Lung (tissue), 17 donors: ENCODE measurements at places on chromosomes 6 and 20. TPM values are rescaled to one million over a fixed set of nuclear protein-coding genes. Genes with fewer than 3 reads are reported as not detected.
A peak's percentile ranks its signal among the peaks of the same experiment; 100 is the strongest.

DNA sequence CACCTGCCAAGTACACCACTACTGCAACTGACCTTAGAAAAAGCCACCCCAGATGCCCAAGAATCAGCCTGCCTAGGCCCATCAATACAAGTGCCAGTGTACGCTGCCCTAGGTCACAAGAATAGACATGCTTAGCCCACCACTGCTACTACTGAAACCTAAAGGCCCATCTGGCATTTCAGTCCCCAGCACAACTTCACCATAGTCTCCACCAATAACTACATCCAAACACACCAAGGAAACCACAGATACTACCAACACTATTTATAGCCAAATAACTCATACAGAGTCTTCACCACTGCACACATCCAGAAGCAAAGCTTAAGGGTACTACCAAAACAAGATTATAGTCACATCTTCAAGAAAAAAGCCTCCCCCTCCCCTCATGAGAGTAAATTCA, 28.2 kb downstream of the TREML4 start:
- no peak for DNase-seq
- no peaks in the 10 kb centered on the region for H3K36me3 ChIP-seq
- no peak overlapping the region for H3K27ac ChIP-seq
- H3K4me1 ChIP-seq: no peaks in the 10 kb centered on the region

KIAA1755 gene
- 0.75 TPM for polyA plus RNA-seq

- H3K36me3 ChIP-seq: no peaks in the 10 kb centered on the region
- H3K27ac ChIP-seq: no peak overlapping the region
- H3K4me3 ChIP-seq: no peak overlapping the region
- DNase-seq: peak; percentile 94
Observed at GRCh38 chr6:151071295-151071694, 168.5 kb upstream of the AKAP12 start.

NRN1 gene
- 12.1 TPM for polyA plus RNA-seq

- no peaks in the 10 kb centered on the region for H3K27me3 ChIP-seq
- DNase-seq: no peak
- peaks cover 19% of the 10 kb centered on the region for H3K4me1 ChIP-seq
- no peak overlapping the region for H3K4me3 ChIP-seq
- peak overlapping the region; percentile 91 for H3K27ac ChIP-seq
Observed at GRCh38 chr20:53829724-53830521, 236.3 kb upstream of the ZNF217 start.
